ENCODE measurements at places on chromosomes 3 and 15.

DNA sequence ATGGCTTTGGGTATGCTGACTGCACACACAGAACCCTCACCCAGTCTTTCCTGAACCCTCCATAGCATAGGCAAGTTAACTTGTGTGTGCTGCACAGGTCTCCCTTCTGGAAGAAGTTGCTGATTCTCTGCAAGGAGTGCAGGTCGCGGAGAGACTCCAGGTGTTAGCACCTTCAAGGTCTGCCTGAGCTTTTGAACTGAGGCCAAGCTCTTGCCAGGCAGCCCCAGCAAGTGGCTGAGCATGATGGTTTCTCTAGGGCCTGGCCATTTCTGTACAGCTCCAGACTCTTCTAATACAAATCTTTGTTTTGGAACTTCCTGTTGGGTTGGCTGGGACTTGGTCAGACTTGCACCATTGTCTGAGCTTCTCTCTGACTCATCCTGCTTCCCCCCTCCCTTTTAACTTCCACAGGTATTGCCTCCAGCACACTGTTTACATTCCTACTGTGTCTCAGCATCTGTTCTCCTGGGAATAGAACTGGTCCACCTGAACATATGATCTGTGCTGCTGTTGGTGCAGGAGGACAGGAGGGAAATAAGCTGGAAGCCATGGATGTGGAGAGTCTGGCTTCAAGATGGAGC, 53.3 kb downstream of the KY start:
- DNase-seq: no peak

- DNase-seq: peak; percentile 55
Measured at GRCh38 chr3:196726788-196727675, 12.6 kb upstream of the PAK2 start.

GRCh38 chr3:52895418-52895817, 1.9 kb downstream of the STIMATE start:
- DNase-seq: no peak

- peak; percentile 80 for DNase-seq
Measured at GRCh38 chr3:46566040-46566641, at the start of gene LRRC2. Gene LRRC2, minus strand, starts transcription at chr3:46566302. Its CDS starts 14,711 bp downstream, at chr3:46551591.

GRCh38 chr3:8607234-8608040, 37.2 kb downstream of the SSUH2 start:
- DNase-seq: peak; percentile 79

DNA sequence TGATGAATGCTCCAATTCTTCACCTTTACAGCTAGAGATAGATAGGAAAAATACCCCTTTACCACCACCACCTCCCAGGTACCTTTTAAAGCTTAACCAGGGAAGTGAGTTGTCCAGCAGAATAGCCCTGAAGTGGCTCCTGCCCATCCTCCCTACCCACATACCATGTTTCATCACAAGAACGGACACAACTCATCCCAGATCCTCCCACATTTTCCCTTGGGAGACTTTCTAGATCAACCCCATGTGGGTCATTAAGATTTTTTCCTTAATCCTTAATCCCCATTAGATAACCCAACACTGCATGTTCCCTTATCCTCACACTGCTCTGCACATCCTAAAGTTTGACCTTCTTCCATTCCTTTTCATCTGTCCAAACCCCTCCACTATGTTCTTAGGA, 69.3 kb downstream of the CHST2 start:
- peak; percentile 52 for DNase-seq

- no peak for DNase-seq
Measured at GRCh38 chr15:22786868-22787698, 639 bp downstream of the NIPA1 start.

Measured in amniotic epithelial cell (primary cell).